ENCODE measurements at places on chromosomes 16 and 17.

DNA sequence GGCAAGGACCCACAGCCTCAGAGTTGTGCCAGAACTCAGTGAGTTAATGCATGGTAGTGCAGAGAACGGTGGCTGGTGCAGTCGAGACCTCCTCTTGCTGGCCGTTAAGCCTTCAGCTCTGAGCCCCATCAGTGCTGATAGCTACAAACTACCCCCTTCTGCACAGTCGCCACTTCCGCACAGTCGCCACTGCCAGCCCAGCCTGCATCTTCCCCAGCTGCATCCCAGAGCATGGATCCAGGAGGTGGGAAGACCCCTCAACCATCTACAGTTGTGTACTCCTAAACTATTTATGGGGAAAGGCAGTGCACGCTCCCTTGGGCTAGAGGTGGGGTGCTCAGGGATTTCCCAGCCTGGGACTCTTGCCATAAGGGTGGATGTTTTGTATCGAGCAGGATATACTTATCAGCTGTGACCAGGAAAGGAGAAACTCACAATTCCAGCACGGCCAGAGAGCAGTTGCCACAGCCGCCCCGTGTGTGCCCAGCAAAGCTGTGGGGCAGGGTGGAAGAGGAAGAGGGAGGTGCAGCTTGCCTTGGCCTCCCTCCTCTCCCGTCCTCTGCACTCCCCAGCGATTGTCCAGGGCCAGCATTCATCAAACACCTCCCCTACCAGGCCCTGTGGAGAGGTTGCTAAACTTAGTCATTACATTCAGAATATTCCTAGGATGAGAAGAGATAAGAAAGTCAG is 49.5 kb upstream of the CMIP start:
- DNase-seq, result no peak

DNA sequence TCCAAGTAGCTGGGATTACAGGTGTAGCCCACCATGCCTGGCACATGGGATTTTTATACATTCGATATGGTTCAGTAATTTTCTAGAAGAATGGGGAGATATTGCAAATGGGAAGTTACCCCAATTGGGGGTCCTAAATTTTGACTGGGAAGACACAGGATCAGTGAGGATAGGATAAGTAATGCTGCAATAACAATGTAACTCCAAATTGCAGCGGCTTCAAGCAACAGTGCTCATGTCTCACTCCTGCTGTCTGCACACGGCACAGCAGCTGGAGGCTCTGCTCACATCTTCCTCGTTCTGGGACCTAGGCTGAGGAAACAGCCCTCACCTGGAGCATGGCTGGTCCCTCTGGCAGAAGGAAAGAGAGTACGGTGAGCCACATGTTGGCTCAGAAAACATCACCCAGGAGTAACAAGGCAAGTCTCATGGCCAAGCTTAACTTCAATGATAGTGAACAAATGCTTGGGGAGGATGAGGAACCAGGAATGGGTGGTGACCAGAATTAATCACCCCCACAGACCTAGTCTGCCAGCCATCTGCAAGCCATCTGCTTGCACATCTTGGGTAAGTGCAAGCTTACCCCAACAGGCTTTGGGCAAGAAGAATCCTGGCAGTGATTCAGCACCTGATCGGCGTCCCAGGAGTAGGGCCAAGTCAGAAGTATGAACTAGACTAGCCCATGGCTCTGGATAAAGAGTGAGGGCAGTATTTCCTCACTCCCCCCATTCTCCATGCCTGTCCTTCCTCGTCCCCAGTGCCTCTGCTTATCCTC is 229.2 kb downstream of the COPRS start:
- DNase-seq, result no peak

DNA sequence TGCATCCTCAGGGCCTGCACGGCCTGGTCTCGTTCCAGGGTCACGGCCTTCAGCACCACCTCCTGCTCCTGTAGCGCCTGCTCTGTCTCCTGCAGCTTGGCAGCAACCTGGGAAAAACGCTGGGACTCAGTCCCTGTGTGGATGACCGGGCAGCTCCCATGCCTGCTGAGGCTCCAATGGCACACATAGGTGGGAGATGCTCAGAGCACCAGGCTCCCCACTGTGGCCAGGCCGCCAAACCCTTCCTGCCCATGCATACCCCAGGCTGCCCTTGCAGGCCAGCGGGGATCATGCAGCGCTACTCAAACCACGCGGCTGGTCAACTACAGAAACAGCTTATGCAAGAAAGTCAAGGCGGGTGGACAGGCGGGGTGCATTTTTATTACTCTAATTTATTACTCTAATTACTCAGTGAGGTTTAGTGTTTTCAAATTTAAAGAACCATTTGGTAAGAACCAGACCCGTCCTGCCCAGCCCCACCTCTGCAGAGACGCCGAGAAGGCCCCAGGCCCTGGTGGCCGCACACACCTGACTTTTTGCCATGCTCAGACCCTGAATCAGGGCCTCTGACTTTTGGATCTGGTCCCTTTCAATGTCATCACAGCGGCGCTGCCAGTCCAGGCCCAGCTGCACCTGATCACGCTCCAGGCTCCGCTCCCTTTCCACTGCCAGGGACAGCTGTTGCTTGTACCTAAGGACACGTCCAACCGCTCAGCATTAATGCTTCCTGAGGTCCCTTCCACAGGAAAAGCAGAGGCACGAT is 34.0 kb downstream of the CCDC57 start:
- peak; percentile 62 for DNase-seq

DNA sequence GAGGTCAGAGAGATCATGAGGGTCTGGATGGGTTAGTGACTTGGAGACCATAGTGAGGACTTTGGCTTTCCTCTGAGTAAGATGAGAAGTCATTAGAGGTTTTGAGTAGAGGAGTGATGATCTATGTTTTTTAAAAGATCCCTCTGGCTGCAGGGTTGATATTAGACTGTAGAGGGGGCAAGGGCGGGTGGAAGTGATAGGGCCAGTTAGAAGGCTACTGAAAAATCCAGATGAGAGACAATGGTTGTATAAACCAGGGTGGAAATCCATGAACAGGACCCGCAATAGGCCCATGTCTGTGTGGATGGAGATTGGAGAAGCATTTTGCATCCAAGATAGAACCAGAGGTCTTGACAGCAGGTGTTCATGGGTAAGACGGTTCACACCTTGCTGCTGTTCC is 9.8 kb downstream of the ITGAL start:
- peak; percentile 75 for DNase-seq

DNA sequence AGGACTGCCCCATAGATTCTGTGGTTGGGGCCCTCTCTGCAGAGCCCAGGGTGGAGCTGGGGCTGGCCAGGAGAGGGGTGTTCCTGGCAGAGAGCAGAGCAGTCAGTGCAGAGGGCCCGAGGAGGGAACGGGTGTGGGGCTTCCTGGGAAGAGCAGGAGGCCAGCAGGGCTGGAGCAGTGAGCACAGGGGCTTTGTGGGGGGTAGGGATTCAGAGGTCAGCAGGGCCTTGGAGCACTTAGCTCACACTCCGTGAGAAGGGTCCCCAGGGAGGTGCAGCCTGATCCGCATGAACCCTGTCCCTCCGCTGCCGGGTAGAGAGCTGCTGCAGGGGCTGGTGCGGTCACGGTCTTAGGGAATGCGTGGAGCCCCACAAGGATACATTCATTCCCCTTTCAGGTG is 113.0 kb upstream of the CIBAR2 start:
- no peak for DNase-seq

- DNase-seq, result peak; percentile 52
Observed at GRCh38 chr16:87559945-87560344, 42.4 kb upstream of the JPH3 start.

All from osteoblast (primary cell).